Colonic mucosa (tissue), 4 donors: ENCODE measurements at places on chromosomes 7 and 10. TPM values are rescaled to one million over a fixed set of nuclear protein-coding genes. Genes with fewer than 3 reads are reported as not detected.

Gene TAS2R41
- not detected for total RNA-seq

DNA sequence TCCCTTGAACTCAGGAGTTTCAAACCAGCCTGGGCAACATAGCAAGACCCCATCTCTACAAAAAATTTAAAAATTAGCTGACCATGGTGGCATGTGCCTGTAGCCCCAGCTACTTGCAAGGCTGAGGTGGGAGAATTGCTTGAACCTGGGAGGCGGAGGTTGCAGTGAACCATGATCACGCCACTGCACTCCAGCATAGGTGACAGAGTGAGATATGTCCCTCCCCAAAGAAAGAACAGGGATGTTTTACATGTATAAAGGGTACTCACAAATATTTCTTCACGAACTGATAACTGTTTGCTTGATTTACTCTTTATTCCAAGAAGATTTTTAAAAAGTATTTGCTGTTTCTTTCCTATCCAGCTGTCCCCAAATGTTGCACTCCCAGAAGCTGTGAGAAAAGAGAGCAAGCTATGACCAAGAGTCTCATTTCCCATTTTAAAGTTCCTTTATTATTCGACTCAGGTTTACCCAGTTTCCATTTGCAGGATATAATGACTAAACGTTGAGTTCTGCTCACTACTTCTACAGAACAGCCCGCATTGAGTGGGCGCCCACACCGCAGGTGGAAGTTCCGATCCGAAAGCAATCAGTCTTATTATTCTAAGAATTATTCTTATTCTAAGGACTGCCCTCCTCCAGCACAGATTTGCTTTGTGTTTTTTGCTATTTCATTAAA lies 90.7 kb downstream of the APBB1IP start:
- no peaks in the 10 kb centered on the region for H3K4me1 ChIP-seq
- H3K27me3 ChIP-seq, result no peaks in the 10 kb centered on the region
- no peak overlapping the region for H3K27ac ChIP-seq
- no peak overlapping the region for H3K4me3 ChIP-seq

Gene FIGNL1
- total RNA-seq, result 19.0 TPM

DNA sequence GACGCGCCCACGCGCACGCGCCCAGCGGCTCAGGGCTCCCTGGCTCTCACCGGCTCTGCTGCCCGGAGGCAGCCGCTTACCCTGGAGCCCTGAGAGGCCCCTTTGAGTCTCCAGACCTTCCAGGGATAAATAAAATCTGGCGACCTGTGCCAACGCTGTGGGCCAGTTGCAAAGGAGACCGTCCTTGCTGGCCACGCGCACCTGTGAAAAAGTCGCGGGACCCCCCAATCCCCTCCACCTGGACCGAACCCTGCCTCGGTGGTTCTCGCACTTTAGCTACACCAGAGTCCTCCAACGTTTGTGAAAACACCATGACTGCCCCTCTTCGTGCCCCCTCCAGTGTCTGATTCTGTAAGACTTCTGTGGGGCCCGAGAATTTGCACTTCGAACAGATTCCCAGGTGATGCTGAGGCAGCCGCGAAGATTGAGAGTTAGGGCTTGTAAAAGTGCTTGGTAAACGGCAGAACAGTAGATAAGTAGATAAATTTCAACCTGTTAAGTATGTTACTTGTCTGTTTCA lies 102.4 kb upstream of the SVIL start:
- H3K27ac ChIP-seq, result no peak overlapping the region
- H3K4me3 ChIP-seq, result peak overlapping the region; percentile 78
- H3K27me3 ChIP-seq, result no peaks in the 10 kb centered on the region
